ENCODE measurements at places on chromosomes 1 and 21.
A peak's percentile ranks its signal among the peaks of the same experiment; 100 is the strongest.

DNA sequence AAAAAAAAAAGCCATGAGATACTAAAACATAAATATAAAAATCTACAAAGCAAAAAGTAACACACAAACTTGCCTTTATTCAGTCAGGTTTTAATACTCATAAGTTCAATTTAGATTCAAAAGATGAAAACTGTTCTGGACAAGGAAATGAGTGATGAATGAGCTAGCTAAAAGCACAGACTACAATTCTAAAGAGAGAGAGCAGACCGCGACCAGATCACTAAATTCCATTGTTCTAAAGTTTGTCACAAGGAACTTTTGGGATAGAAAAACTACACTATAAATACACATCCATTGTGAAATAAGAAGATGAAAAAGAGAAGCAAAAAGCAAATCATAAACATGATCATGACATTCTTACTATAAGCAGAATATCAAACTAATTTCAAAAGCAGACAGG lies 1.7 kb downstream of the ODF2L start:
- DNase-seq, result no peak
- no peaks in the 10 kb centered on the region for H3K27me3 ChIP-seq
- peak overlapping the region; percentile 28 for H3K27ac ChIP-seq
- H3K4me1 ChIP-seq, result peaks cover 65% of the 10 kb centered on the region
- H3K4me3 ChIP-seq, result peak overlapping the region; percentile 97

- DNase-seq, result peak; percentile 80
- H3K4me1 ChIP-seq, result peaks cover 30% of the 10 kb centered on the region
- peaks cover 48% of the 10 kb centered on the region for H3K27me3 ChIP-seq
- peak overlapping the region; percentile 38 for H3K4me3 ChIP-seq
Observed at GRCh38 chr1:156848461-156849150, 10.3 kb downstream of the INSRR start.

- peaks cover 42% of the 10 kb centered on the region for H3K36me3 ChIP-seq
- H3K4me3 ChIP-seq, result no peak overlapping the region
- peaks cover 4% of the 10 kb centered on the region for H3K4me1 ChIP-seq
- no peak for DNase-seq
- H3K27ac ChIP-seq, result peak overlapping the region; percentile 21
- H3K27me3 ChIP-seq, result no peaks in the 10 kb centered on the region
Observed at GRCh38 chr1:119724611-119725218, 13.0 kb downstream of the PHGDH start.

- peaks cover 6% of the 10 kb centered on the region for H3K36me3 ChIP-seq
- DNase-seq, result no peak
- no peak overlapping the region for H3K27ac ChIP-seq
- no peak overlapping the region for H3K4me3 ChIP-seq
- H3K4me1 ChIP-seq, result no peaks in the 10 kb centered on the region
Observed at GRCh38 chr1:50591598-50591997, 168.4 kb upstream of the DMRTA2 start.

DNA sequence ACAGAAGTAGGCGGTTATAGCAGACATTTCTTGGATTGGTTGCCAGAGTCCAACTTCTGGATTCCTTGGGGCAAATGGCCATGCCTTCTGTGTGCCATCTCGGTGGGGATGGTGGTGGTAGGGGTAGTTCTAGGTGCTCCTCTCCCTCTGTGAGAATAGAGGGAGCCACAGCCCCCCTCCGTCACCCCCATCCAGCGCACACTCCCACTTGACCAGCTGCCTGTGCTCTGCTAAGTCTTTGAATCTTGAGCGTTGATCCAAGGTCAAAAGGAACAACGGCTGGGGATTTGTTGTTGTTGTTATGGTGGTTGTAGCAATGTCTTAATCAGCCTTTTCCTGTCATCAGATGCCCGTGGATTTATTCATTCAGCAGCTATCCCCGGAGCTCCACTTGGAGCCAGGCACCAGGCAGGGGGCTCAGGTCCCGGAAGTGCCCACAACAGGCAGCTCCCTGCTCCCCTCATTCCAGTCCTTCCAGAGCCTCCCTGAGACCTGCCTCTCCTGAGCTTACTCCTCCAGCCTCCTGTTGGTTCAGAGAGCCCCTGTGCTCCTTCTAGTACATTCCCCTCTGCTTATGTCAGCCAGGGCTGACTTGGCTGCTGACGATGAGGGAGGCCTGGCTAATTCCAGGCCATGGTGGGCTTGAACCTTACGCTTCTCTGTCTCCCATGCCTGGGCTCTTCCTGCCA lies 146.6 kb upstream of the WNT4 start:
- DNase-seq, result no peak
- no peaks in the 10 kb centered on the region for H3K36me3 ChIP-seq
- H3K4me3 ChIP-seq, result no peak overlapping the region
- no peaks in the 10 kb centered on the region for H3K4me1 ChIP-seq
- no peak overlapping the region for H3K27ac ChIP-seq
- peaks cover 10% of the 10 kb centered on the region for H3K27me3 ChIP-seq

DNA sequence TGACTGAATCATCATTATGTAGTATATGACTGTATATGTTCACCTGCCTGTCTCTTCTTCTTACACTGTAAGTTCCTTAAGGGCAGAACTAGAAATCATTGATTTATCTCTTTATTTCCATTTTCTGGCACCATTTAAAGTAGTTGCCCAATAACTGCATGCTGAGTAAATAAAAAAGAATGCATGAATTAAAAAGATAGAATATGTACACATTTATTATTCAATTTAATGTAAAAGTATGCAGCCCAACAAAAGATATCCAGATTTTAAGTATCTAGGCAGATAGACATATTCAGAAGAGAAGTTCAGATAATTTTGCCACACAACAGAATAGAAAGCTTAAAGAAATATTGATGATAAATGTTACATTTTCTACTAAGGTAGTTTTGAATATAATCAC lies 1244.6 kb upstream of the ADGRL4 start:
- DNase-seq, result no peak
- no peak overlapping the region for H3K27ac ChIP-seq
- H3K4me1 ChIP-seq, result no peaks in the 10 kb centered on the region
- H3K36me3 ChIP-seq, result no peaks in the 10 kb centered on the region

DNA sequence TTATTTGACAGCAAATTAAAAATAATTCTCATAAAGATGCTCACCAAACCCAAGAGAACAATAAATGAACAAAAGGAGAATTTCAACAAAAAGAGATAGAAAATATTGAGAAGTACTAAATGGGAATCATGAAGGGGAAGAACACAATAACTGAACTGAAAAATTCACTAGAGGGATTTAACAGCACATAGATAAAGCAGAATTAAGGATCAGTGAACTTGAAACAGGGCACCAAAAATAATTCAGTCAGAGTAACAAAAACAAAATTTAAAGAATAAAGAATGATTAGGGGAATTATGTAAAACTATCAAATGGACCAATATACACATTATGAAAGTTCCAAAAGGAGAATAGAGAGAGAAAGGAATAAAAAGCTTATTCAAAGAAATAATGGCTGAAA lies 7.8 kb downstream of the ADAM30 start:
- H3K27me3 ChIP-seq, result peaks cover 25% of the 10 kb centered on the region
- no peak for DNase-seq
- no peak overlapping the region for H3K27ac ChIP-seq
- H3K4me1 ChIP-seq, result peaks cover 20% of the 10 kb centered on the region

DNA sequence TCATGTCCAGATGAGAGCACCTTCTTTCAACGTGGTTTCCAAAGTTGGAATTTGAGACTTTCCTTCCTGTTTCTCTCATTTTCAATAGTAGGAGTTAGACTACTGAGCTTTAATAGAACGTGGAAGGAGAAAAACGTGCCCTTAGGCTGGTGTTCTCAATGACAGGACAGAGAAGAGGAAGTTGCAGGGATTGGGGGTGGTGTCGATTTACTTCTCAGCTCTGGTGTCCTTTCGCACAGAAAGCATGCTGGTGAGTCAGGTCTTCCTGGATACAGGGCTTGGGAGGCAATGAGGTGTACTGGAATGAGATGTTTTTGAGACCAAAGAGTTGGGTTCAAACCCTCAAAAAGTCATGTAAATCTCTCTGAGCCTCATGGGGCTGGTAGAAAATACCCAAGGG lies 67.1 kb downstream of the HIVEP3 start:
- no peak for DNase-seq
- peaks cover 24% of the 10 kb centered on the region for H3K4me1 ChIP-seq
- H3K27ac ChIP-seq, result no peak overlapping the region
- H3K27me3 ChIP-seq, result no peaks in the 10 kb centered on the region
- H3K36me3 ChIP-seq, result peaks cover 15% of the 10 kb centered on the region

DNA sequence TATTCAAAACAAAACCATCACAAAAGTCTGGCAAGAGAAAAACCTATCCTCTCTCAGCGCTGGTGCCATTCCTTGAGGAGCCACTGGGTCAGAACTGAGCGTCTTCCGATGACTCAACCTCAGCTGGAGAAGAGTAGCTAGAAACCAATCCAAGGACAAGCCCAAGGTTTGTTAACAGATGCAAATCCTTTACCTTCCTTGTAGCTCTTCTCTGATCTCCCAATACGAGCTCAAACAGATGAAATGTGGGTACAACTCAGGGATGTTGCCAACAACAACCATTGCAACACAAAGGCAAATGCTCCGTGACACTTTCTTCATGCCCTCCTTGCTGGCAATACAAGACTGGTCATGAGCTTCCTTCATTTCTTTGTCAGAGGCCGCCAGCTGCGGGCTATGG lies 337.1 kb downstream of the SIPA1L2 start:
- peaks cover 9% of the 10 kb centered on the region for H3K27me3 ChIP-seq
- no peak for DNase-seq
- H3K4me1 ChIP-seq, result peaks cover 2% of the 10 kb centered on the region
- no peak overlapping the region for H3K4me3 ChIP-seq

DNA sequence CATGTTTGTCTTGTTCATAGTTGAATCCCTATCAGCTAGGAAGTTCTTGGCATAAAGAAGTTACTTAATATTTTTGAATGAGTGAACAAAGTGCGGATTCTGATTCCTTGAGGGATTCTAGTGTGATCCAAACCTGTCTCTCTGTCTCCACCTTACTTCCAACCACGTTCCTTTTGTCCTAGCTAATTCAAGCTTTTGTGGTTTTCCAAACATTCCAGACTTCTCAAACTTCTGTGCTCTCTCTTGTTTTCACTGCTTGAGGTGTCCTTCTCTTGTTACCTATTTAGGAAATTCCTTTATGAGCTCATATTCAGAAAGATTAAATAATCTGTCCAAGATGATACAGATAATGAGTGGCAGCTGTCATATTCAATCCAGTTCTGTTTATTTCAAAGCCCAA lies 353.2 kb downstream of the PTBP2 start:
- H3K36me3 ChIP-seq, result no peaks in the 10 kb centered on the region
- H3K4me1 ChIP-seq, result no peaks in the 10 kb centered on the region
- H3K4me3 ChIP-seq, result no peak overlapping the region
- H3K27ac ChIP-seq, result no peak overlapping the region

- no peak overlapping the region for H3K27ac ChIP-seq
- no peak for DNase-seq
- peaks cover 11% of the 10 kb centered on the region for H3K4me1 ChIP-seq
- H3K27me3 ChIP-seq, result no peaks in the 10 kb centered on the region
- H3K4me3 ChIP-seq, result no peak overlapping the region
- H3K36me3 ChIP-seq, result peaks cover 44% of the 10 kb centered on the region
Observed at GRCh38 chr1:53968125-53968513, 22.0 kb downstream of the LRRC42 start.

GRCh38 chr1:8461351-8462110 lies 143.6 kb downstream of the SLC45A1 start:
- DNase-seq, result no peak
- H3K27me3 ChIP-seq, result no peaks in the 10 kb centered on the region
- H3K27ac ChIP-seq, result no peak overlapping the region
- H3K36me3 ChIP-seq, result peaks cover 17% of the 10 kb centered on the region

DNA sequence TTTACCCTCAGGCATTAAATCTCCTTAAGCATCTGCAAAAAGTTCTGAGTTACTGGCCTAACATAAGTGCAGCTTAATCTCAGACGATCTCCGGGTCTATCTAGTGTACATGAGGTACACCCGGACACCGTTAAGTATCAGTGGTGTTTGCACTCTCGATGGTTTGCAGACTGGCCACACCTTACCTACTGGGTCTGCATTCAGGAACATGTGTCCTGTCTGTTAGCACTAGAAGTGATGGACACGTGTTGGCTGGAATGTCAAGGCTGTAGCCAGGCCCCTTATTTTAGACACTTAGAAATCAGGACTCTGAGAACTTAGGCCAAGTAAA lies 783 bp upstream of the AGL start:
- peaks cover 13% of the 10 kb centered on the region for H3K36me3 ChIP-seq
- peaks cover 36% of the 10 kb centered on the region for H3K4me1 ChIP-seq
- H3K27me3 ChIP-seq, result peaks cover 2% of the 10 kb centered on the region
- no peak for DNase-seq
- peak overlapping the region; percentile 93 for H3K27ac ChIP-seq
- H3K4me3 ChIP-seq, result peak overlapping the region; percentile 90

- peak; percentile 69 for DNase-seq
- H3K27me3 ChIP-seq, result peaks cover 6% of the 10 kb centered on the region
- no peak overlapping the region for H3K4me3 ChIP-seq
- no peaks in the 10 kb centered on the region for H3K36me3 ChIP-seq
Observed at GRCh38 chr1:207997486-207998268, 86.8 kb upstream of the CD34 start.

- H3K27ac ChIP-seq, result no peak overlapping the region
- H3K4me3 ChIP-seq, result no peak overlapping the region
- H3K36me3 ChIP-seq, result no peaks in the 10 kb centered on the region
- DNase-seq, result no peak
Observed at GRCh38 chr1:115040501-115040900, 10.9 kb downstream of the TSHB start.

DNA sequence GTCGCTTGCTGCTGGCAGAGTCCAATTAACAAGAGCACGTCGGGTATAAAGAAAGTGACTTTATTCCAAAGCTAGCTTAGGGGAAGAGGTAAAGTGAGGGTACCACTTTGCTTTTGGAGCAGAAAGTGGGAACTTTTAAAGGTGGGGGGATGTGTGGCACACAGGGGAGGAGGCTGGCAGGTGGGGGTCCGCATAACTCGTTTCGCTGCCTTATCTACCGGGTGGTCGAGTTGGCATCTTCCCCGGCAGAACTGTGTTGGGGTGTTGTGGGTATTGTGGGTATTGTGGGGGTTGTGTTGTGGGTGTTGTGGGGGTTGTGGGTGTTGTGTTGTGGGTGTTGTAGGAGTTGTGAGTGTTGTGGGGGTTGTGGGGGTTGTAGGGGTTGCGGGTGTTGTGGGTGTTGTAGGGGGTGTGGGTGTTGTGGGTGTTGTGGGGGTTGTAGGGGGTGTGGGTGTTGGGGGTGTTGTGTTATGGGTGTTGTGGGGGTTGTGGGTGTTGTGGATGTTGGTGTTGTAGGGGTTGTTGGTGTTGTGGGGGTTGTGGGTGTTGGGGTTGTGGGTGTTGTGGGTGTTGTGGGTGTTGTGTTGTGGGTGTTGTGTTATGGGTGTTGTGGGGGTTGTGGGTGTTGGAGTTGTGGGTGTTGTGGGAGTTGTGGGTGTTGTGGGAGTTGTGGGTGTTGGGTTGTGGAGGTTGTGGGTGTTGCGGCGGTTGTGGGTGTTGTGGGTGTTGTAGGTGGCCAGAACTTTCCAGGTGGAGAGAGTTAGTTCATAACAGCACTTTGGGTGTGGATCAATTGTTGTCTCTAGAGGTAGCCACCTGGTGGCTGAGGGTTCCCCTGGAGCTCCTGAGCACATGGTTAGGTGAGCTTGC lies 52.7 kb downstream of the AGPAT3 start:
- peaks cover 19% of the 10 kb centered on the region for H3K36me3 ChIP-seq
- H3K27me3 ChIP-seq, result no peaks in the 10 kb centered on the region

- no peaks in the 10 kb centered on the region for H3K36me3 ChIP-seq
- H3K27me3 ChIP-seq, result peaks cover 16% of the 10 kb centered on the region
- peak; percentile 63 for DNase-seq
- H3K4me1 ChIP-seq, result peaks cover 4% of the 10 kb centered on the region
- no peak overlapping the region for H3K27ac ChIP-seq
Observed at GRCh38 chr1:156383023-156383422, 14.0 kb downstream of the RHBG start.

GRCh38 chr1:2028870-2029560 lies 9.9 kb downstream of the GABRD start:
- no peaks in the 10 kb centered on the region for H3K36me3 ChIP-seq
- DNase-seq, result no peak
- no peak overlapping the region for H3K4me3 ChIP-seq
- no peaks in the 10 kb centered on the region for H3K27me3 ChIP-seq
- H3K27ac ChIP-seq, result no peak overlapping the region
